ENCODE measurements at places on chromosomes 2 and 18.

DNA sequence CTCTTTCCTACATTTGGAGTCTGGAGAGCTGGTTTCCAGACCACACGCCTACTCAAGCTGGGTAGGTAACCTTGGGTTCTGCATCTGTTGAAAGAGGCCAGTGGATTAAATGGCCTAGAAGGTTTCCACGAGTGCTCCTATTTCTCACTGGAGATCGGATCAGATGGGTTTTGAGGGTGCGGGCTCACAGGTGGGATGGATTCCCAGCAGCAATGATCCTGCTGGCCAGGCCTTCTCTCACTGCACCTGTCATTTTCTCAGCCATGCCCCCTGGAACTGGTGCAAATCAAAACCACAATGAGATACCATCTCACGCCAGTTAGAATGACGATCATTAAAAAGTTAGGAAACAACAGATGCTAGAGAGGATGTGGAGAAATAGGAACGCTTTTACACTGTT, 747.5 kb upstream of the RAB6C start:
- H3K4me1 ChIP-seq: no peaks in the 10 kb centered on the region
- no peak overlapping the region for H3K4me3 ChIP-seq
- H3K36me3 ChIP-seq: no peaks in the 10 kb centered on the region
- no peak for DNase-seq
- peaks cover 11% of the 10 kb centered on the region for H3K27me3 ChIP-seq
- no peak overlapping the region for H3K27ac ChIP-seq

- no peak overlapping the region for H3K27ac ChIP-seq
- no peak overlapping the region for H3K4me3 ChIP-seq
- peaks cover 17% of the 10 kb centered on the region for H3K27me3 ChIP-seq
- no peaks in the 10 kb centered on the region for H3K36me3 ChIP-seq
Observed at GRCh38 chr2:240427729-240428128, 7.7 kb upstream of the GPC1 start.

DNA sequence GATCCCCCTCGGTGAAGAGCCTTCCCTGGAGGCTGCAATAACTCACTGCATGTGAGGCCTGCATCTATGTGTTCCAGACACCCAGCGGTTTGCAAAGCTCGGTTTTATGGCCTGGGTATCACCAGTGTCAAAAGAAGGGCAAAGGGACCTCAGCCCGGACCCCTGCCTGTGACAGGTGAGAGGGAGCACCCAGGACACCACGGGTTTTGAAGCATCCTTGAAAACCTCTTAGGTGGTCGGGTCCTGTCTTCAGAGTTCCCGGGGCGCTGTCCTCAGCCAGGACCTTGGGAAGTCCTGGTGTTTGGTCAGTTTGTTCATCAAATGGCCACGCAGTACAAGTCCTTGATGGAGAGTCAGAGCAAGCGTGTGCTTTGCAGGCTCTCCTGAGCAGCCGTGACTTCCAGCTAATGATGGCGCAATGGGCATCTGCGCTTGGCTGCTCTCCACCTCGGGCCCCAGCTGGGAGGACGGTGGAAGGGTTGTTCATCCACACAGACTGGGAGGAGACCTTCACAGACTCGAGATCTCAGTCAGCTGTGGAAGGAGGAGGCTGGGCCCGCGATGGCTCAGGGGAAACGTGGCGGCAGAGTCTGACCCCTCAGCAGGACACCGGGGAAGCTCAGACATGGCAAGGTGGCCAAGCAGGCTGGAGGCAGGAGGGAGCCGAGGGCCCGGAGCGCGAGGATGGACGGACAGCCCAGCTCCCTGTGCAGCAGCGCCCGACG, 113.1 kb upstream of the GPC1 start:
- H3K4me1 ChIP-seq: peaks cover 9% of the 10 kb centered on the region
- no peak overlapping the region for H3K4me3 ChIP-seq
- H3K27ac ChIP-seq: peak overlapping the region; percentile 66

DNA sequence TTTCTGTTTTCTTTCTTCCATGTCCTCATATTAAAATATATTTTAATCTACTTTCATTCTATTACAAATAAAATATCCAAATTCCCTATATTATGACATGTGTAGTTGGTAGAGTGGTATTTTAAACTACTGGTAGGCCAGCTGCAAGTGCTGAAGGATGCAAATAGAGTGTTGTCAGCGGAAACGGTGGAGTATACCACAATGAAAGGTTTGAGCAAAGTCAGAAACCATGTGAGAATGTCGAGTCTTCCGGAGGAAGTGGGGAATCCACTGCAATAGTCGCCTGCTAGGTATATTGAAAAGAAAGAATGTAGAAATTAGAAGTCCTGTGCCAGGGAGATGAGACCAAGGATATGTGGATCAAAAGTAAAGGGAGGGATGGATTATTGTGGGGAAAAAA, 373.9 kb downstream of the DSEL start:
- H3K4me1 ChIP-seq: no peaks in the 10 kb centered on the region
- H3K27me3 ChIP-seq: no peaks in the 10 kb centered on the region
- no peak for DNase-seq
- H3K4me3 ChIP-seq: no peak overlapping the region
- peak overlapping the region; percentile 10 for H3K27ac ChIP-seq
- H3K36me3 ChIP-seq: no peaks in the 10 kb centered on the region

GRCh38 chr2:132766573-132766972, 96.6 kb upstream of the LYPD1 start:
- no peaks in the 10 kb centered on the region for H3K4me1 ChIP-seq
- no peak overlapping the region for H3K27ac ChIP-seq
- H3K36me3 ChIP-seq: peaks cover 4% of the 10 kb centered on the region
- no peaks in the 10 kb centered on the region for H3K27me3 ChIP-seq
- no peak for DNase-seq

- peaks cover 31% of the 10 kb centered on the region for H3K4me1 ChIP-seq
- H3K4me3 ChIP-seq: no peak overlapping the region
- H3K36me3 ChIP-seq: no peaks in the 10 kb centered on the region
- H3K27ac ChIP-seq: peak overlapping the region; percentile 35
- no peak for DNase-seq
- H3K27me3 ChIP-seq: peaks cover 8% of the 10 kb centered on the region
Observed at GRCh38 chr18:57915248-57915647, 112.1 kb upstream of the ATP8B1 start.

DNA sequence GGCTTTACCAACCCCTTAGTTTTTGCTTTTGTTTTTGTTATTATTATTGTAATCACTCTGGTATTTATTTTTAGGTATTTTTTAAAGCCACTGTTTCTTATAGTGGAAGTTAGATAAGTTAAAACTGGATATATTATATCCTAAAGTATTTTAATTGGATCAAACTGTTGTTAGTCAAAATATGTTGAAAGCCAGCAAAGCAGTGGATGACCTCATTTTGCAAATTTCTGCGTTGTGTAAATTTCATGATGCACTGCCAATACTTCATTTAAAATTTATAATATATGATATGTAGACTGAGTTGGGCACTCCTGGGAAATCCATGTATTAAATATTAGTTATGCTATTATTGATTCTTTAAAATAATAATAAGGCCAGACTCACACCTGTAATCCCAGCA, 661.7 kb upstream of the NRXN1 start:
- no peaks in the 10 kb centered on the region for H3K4me1 ChIP-seq

DNA sequence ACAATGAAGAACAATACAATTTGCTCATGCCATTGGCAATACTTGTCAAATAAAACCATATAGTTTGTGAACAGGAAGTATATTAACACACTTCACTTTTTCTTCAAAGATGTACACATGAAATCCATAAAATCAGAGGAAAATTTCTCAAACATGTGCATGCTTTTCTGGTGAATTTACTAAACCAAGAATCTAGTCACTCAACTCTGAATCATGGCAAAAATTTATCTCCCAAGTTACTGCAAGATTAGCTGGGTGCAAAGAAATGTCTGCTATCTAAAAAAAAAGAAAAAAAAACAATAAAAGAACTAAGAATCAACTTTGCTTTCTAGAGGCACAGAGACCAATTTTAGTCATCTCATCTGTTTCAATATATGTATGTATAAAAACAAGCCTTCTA, 419.2 kb downstream of the NR4A2 start:
- H3K4me1 ChIP-seq: no peaks in the 10 kb centered on the region
- no peaks in the 10 kb centered on the region for H3K36me3 ChIP-seq
- no peaks in the 10 kb centered on the region for H3K27me3 ChIP-seq
- no peak for DNase-seq

DNA sequence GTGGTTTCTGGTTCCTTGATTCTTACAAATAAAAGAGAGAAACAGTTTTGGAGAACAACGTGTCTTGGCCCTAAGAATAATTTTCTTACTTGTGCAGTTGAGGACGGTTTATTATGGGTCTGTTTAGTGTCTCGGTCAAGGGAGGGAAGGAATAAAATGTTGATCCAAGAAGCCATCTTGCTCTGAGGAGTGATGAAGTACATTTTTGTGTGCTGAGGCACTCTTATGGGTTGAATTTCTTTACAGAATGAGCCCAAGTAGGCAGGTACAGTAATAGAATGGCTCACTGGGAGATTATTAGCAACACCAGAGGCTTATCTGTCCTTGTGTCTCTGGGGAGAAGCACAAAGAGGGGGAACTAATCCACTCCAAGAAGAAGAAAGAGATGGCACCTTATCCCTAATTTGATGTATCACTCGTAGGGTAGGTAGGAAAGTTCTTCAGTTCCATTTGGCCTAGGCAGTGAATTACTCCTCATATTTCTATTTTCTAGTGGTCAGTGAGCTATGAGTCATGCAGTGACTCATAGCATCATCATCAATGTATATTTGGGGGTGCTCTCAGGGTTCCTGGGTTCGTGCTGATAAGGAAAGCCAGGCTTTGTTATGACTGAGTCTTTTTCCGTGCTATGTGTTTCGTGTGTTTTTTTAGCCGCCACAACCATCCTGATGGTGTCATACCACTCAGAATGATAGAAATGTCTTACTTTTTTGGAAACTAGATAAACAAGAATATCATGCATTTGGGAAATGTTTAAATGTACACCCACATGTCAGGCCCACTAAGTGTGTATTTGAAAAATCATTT, 250.1 kb upstream of the CTAGE1 start:
- no peak overlapping the region for H3K27ac ChIP-seq
- DNase-seq: no peak

DNA sequence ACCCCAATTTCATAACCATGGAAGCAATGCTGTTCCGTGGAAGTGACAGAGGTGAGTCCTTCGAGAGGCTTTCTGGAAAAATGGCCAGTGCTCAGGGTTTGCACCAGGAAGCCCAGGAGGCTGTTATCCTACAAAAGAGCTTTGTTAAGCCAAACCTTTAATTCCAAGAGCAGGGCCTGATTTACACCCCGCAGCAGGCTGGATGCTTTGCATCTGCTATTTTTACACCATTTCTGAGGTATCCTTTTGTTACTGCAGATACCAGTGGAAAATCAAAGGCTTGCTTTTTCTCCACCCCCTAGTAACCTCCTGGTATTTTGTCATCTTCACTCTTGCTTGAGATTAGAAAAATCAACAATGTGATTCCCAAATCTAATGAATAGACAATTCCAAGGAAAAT, 380.6 kb downstream of the SOX11 start:
- no peaks in the 10 kb centered on the region for H3K27me3 ChIP-seq
- H3K4me3 ChIP-seq: peak overlapping the region; percentile 47

- peak overlapping the region; percentile 70 for H3K27ac ChIP-seq
- H3K4me3 ChIP-seq: no peak overlapping the region
- no peaks in the 10 kb centered on the region for H3K27me3 ChIP-seq
- peak; percentile 45 for DNase-seq
Observed at GRCh38 chr2:172285010-172285621, 142.3 kb upstream of the ITGA6 start.

GRCh38 chr2:226515344-226516055, 284.1 kb downstream of the IRS1 start:
- H3K4me1 ChIP-seq: no peaks in the 10 kb centered on the region
- H3K27me3 ChIP-seq: peaks cover 6% of the 10 kb centered on the region
- peak overlapping the region; percentile 12 for H3K27ac ChIP-seq
- H3K4me3 ChIP-seq: no peak overlapping the region

DNA sequence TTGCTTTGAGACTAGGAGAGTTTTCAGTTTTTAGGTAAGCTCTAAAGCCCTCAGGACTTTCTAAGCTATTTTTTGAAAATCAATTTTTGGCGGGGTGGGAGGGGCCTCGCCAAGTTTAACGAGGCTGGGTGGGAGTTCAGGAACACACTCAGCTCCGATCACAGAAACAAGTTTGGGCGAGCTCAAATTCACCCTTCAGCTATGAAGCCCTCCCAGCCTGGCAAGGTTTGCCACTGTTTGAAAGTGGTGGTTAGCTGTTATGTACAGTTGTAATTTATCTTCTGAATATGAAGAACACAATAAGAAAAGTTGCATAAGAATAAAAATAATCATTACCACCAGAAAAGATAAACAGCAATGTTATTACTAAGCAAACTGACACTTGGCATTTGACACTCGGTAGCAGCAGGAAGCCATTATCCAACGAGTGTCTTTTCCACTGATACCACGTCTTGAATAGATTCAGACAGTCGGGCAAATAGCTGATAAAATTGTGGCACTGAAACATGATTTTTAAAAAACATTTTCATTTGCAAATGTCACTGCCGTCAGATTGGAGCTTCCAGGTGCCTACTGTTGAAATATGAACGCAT, 59.8 kb downstream of the KCTD1 start:
- peaks cover 77% of the 10 kb centered on the region for H3K36me3 ChIP-seq
- H3K27ac ChIP-seq: no peak overlapping the region
- no peak overlapping the region for H3K4me3 ChIP-seq
- no peak for DNase-seq
- H3K4me1 ChIP-seq: peaks cover 25% of the 10 kb centered on the region

GRCh38 chr18:42756214-42756613, 359.3 kb downstream of the RIT2 start:
- H3K27me3 ChIP-seq: no peaks in the 10 kb centered on the region
- H3K36me3 ChIP-seq: no peaks in the 10 kb centered on the region
- DNase-seq: no peak
- H3K27ac ChIP-seq: no peak overlapping the region

DNA sequence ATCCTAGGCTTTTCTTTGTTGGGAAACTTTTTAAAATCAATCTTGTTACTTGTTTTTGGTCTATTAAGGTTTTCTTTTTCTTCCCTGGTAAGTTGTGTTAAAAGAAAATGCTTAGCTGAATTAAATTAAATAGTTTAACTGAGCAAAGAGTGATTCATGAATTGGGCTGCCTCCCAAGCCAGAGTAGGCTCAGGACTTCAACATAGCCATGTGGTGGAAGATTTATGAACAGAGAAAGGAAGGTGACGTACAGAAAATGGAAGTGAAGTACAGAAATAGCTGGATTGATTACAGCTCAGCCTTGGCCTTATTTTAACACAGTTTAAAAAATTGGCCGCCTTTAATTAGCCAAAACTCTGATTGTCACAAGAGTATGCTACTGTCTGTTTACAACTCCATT, 27.9 kb upstream of the GALNT5 start:
- no peak overlapping the region for H3K27ac ChIP-seq
- no peaks in the 10 kb centered on the region for H3K27me3 ChIP-seq
- H3K4me3 ChIP-seq: no peak overlapping the region
- H3K36me3 ChIP-seq: peaks cover 4% of the 10 kb centered on the region

GRCh38 chr2:36173760-36174404, 181.7 kb upstream of the CRIM1 start:
- H3K4me1 ChIP-seq: peaks cover 21% of the 10 kb centered on the region
- H3K36me3 ChIP-seq: no peaks in the 10 kb centered on the region
- H3K27me3 ChIP-seq: peaks cover 4% of the 10 kb centered on the region
- H3K27ac ChIP-seq: no peak overlapping the region
- no peak for DNase-seq
- no peak overlapping the region for H3K4me3 ChIP-seq

GRCh38 chr2:68258851-68259250, 6.5 kb upstream of the PPP3R1 start:
- no peak overlapping the region for H3K27ac ChIP-seq
- peaks cover 12% of the 10 kb centered on the region for H3K27me3 ChIP-seq
- H3K4me3 ChIP-seq: no peak overlapping the region
- peaks cover 5% of the 10 kb centered on the region for H3K4me1 ChIP-seq
- H3K36me3 ChIP-seq: no peaks in the 10 kb centered on the region

All from nephron progenitor cell (in vitro differentiated cells).